ENCODE measurements at places on chromosomes 4 and X.
A peak's percentile ranks its signal among the peaks of the same experiment; 100 is the strongest.

DNA sequence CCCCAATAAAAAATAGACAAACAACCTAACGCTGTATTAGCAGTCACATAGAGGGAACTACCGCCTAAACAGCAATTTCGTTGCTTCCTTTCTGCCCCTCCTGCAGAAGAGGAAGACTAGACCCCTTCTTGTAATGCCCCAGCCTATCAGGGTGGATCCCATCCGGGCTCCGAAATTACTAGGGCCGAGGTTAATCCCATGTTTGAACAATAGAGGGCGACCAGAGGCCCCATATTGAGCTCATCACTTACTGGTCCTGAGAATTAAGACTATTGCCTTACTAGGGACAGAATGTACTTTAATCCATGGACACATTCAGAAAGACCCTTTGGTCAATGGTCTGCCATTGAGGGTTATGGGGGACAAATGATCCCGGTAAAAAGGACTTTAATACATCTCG is 11.8 kb upstream of the ZNF630 start:
- DNase-seq: peak; percentile 47

GRCh38 chrX:154437971-154438893 is 1.3 kb downstream of the GDI1 start:
- DNase-seq: no peak

GRCh38 chr4:70651864-70652506 is 14.3 kb downstream of the JCHAIN start:
- no peak for DNase-seq

DNA sequence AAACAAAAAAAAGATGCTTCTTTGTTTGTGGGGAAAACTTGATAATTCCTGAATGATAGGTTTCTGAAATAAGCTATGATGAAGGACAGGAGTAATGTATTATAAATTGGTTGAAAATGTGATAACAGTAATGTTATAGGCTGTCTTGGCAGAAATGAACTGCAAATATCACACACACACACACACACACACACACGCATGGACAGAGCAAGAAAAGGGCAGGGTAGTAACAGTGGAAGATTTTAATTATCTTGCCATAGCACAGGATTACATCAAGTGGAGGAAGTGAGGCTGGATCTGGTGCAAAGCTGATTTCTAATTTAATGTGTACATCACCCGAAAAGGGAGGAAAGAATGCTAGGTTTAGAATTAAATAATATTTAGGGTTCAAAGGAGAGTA is 97.5 kb upstream of the CXXC4 start:
- DNase-seq: no peak

- DNase-seq: no peak
Measured at GRCh38 chrX:38768079-38768478, 33.2 kb upstream of the MID1IP1 start.

DNA sequence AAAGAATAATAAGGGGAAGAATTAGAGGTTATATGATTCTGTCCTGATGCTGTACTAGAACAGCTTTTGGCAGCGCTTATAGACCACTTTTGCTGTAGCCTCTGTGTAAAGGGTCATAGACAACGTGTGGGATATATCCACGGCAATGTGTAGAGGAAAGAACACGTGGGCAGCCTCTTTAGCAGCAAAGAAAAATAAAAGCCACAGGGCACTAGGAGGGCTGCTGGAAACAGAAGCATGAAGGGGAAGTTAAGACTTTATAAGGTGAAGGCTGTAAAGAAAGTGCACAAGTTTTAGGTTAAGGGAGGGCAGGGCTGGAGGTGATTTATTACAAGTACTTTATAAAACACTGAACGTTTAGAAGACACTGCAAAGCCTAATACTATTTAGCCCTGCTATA is 20.1 kb upstream of the PHEX start:
- DNase-seq: no peak

DNA sequence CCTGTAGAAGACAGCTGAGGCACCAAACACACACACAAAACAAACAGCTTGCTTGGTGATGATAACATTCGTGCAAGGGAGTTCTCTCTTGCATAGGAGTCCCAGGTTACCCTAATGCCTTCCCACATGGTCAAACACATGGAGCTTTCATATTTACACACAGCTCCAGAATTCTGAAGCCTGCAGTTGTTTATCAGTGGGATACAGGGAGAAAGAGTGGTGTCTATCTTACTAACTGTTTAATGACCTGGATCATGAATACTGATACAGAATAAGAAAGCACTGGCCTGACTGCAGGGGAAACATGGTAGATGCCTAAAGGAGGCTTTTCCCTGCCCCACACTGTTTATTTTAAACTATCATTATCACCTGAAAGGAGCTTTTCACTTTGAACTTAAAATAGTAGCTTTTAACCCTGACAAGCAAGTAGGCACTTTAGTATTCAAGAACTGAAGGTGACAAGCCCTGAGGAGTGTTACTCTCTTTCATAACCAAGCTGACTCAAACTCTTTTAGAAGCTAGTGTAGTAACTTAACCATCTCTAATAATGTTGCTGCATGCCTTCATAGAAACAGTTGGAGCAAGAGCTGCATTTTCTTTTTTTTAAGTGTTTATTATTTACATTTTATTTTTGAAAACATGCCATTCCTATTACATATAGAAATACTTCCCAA is 15.6 kb downstream of the TET2 start:
- no peak for DNase-seq

GRCh38 chr4:142405695-142406498 is 440.2 kb downstream of the INPP4B start:
- no peak for DNase-seq

GRCh38 chrX:45513042-45513441 is 312.4 kb upstream of the DIPK2B start:
- no peak for DNase-seq

GRCh38 chr4:7979652-7979968 is 39.9 kb upstream of the AFAP1 start:
- DNase-seq: no peak

- DNase-seq: no peak
Measured at GRCh38 chrX:150768132-150768485, 74.9 kb downstream of the MTMR1 start.

- no peak for DNase-seq
Measured at GRCh38 chrX:47169726-47170515, 23.7 kb upstream of the UBA1 start.

GRCh38 chrX:17564689-17565409 is 172.4 kb upstream of the SCML1 start:
- peak; percentile 29 for DNase-seq

DNA sequence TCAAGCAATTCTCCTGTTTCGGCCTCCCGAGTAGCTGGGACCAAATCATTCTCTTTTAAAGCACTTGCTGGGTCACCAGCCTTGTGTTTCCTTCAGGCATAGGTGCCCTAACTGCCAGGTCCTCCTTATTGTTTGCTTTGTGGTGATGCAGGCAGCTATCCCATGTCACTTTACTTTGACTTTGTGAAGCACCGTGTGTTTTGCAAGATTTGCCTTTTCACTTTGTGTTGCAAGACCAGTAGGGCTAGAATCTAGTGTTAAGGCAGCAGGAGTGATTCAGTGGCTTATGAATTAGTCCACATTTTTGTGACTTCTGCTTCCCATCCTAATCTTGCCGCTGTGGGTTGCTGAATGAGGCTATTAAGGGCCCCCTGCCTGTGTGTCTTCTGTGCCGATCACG is 20.2 kb downstream of the SYAP1 start:
- DNase-seq: no peak

DNA sequence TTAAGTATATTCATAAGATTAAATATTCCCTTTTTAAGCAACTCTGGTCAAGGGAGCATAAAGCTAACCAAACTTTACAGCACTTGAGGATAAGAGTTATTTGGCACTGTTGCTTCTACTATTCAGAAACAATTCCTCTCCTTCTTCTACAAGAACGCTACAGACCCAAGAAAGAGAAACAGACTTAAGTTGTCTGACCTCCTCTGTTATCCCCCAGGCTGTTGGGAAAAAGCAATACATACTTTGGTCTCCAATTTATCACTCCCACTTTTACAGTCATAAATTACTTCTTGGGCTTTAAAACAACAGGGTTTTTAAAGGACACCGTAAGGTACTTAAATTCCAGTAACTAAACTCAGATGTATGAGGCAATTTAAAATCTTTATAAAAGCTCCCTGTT is 147.4 kb downstream of the COL25A1 start:
- DNase-seq: no peak

- no peak for DNase-seq
Measured at GRCh38 chr4:676871-677235, 2.5 kb downstream of the MYL5 start.

GRCh38 chrX:138504273-138504672 is 207.2 kb downstream of the FGF13 start:
- no peak for DNase-seq

- no peak for DNase-seq
Measured at GRCh38 chr4:73761856-73762255, 21.5 kb downstream of the CXCL8 start.

DNA sequence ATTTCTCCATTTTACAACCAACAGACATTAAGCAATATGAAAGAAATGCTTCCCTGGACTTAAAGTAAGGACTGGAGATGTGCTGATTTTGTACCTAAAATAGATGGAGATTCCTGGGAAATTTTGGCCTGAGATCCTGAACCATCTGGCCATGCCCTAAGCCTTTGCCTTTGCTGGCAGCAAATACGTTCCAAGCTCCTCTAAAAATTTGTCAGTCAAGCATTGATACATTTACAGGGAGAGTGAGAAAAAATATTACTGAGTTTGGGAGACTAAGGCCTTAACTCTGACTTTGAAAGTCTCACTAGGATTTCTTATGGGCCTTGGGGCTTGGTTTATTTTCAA is 63.9 kb downstream of the FHDC1 start:
- no peak for DNase-seq

DNA sequence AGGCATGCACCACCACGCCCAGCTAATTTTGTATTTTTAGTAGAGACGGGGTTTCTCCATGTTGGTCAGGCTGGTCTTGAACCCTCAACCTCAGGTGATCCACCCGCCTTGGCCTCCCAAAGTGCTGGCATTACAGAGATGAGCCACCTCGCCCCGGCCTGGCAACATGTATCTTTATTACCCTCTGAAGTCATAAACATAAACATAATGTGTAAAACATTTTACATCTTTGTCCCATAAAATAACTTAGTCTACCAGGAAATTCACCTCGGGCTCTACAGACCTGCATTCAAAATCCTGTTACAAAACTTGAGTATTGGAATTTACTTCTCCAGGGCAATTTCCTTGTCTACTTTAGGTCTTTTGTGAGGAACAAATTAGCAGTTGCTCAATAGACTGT is 68.1 kb upstream of the DUSP21 start:
- DNase-seq: no peak

DNA sequence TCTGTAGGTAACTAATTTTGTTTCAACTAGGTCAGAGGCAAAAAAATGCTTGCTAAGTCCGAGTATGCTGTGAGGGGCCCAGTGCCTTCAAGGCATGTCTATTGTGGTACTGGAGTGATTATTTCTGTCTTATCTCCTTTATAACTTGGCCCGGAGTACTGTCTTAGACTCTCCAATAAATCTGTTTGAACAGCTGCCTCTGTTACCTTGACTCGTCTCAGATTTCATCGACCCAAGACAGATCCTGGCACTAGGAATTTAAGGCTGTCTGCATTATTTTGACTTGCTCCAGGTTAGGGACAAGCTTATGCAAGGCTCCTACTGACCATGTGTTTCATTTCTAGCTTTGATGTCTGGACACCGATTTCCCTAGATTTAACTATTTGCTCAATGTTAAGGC is 41.1 kb upstream of the NKAP start:
- DNase-seq: no peak

DNA sequence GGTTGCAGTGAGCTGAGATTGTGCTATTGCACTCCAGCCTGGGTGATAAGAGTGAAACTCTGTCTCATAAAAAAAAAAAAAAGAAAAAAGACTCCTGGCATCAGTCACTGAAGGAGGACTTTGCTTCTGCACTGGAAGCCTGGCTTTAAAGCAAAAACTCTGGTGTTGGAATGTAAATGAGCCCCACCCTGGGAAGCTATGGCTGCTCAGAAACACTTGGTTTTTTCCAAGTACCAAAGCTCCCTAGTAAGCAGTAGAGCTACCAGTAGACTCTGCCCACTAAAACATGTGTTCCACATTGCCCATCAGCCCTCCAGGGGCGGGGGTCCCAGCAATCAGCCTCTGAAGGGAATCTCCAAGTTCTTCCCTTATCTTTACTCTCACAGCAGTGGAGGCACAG is 154.4 kb downstream of the SHROOM3 start:
- DNase-seq: no peak

All from CD4-positive, alpha-beta T cell treated with Interleukin-4 for 1 hour (primary cell).